ENCODE measurements at places on chromosomes 2 and 18.

DNA sequence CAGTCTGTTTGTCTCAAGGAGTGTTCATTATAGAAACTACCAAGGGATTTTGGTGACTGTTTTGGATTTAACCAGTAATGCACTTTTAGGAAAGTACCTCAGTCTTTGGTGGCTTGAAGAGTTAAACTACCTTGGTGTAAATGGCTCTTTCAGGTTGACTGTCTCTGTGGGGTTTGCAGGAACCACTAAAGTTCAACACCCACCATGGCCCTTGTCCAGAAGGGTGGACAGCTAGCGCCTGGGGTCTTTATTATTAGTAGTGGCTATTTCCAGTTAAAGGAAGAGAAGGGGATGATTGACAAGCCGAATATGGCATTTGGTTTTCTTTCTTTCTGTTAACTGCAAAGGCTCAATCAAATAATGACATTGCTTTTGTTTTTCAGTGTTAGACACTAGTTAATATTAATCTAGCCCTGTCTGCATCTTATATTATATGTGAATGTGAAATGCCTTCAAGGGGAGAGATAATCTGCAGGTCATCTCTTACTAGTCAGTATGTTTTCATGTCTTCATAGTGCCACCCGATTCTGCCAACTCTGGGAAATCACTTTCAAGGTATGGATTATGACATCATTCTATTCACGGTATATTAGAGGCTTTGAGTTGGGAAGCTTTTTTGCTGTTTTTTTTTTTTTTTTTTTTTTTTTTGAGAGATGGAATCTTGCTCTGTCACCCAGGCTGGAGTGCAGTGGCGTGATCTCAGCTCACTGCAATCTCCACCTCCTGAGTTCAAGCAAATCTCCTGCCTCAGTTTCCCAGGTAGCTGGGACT, 56.4 kb downstream of the MAP4K4 start:
- DNase-seq, result no peak

DNA sequence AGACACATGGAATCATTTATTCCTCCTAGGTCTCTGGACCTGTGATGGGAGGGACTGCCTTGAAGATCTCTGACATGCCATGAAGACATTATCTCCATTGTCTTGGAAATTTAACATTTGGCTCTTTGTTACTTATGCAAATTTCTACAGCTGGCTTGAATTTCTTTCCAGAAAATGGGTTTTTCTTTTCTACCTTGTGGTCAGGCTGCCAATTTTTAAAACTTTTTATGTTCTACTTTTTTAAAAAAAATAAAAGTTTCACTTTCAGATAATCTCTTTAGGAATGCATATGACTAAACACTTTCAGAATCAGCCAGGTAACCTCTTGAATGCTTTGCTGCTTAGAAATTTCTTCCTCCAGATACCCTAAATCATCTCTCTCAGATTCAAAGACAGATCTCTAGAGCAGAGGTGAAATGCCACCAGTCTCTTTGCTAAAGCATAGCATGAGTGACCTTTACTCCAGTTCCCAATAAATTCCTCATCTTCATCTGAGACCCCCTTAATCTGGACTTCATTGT, 209.6 kb downstream of the RPRM start:
- no peak for DNase-seq

DNA sequence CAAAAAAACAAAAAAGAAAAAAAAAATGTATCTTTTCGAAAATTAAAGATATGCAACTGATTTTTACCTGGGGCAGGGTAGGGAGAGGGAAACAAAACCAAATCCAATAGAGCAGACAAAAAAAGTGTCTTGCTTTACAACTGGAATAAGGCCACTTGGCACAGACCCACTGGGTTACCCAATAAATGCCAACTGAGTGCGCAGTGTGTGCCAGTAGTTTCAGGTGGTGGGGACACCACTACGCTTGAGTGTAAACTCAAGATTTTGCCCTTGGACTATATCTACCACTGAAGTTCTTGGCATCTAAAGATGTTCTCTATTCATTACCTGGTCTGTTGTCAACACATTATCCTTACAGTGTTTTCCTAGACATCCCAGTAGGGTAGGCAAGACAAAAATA, 16.3 kb downstream of the VPS4B start:
- DNase-seq, result no peak

GRCh38 chr2:72916743-72917137, 579 bp upstream of the EMX1 start:
- DNase-seq, result no peak

- no peak for DNase-seq
These were observed 24.3 kb upstream of the UGP2 start for GRCh38 chr2:63817382-63817781.

- DNase-seq, result peak; percentile 70
These were observed 491.0 kb downstream of the CDH2 start for GRCh38 chr18:27685807-27686412.

- peak; percentile 66 for DNase-seq
These were observed 35.8 kb downstream of the SKOR2 start for GRCh38 chr18:47215554-47216138.

DNA sequence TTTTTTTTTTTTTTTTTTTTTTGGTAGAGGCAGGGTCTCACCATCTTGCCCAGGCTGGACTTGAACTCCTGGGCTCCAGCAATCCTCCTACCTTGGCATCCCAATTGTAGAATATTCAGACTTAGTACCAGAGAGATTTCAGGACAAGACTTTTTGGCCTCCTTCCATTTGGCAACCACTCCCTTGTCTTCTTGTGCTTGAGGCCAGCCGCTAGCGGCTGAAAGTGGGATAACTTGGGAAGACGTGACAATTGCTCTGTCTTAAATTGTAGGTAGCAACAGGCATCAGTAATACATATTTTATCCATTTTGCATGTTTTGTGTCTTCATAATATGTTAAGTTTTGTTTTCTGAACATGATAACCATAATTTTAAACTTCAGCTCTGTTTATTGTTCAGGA, 53.3 kb upstream of the TTN start:
- DNase-seq, result no peak

- no peak for DNase-seq
These were observed 209.8 kb upstream of the SH3BP4 start for GRCh38 chr2:234741976-234742375.

DNA sequence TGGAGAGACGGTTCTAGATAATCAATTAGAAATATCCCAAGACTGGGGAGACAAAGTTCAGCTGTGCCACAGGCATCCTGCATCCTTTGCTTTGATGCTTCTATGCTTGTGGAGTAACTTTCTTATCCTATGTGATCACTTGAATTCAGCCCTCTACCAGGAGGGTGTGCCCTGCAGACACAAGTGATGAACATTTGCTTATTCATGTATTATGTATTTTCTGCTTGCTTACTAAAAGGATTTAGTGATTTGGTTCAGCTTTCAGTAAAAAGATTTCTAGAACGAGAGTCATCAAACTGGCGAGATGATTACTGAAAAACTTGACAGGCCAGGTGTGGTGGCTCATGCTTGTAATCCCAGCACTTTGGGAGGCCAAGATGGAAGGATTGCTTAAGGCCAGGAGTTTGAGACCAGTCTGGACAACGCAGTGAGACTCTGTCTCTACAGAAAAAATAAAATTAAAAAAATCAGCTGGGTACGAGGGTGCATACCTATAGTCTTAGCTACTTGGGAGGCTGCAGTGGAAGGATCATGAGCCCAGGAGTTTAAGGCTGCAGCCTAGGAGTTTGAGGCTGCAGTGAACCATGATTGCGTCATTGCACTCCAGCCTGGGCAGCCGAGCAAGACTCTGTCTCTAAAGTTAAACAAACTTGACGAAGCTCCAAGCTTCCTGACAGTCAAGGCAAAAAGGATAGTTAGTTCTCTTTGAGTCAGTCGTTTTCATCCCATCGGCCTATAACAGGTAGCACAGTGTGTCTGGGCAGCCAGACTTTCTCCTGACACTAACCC, 13.3 kb downstream of the HK2 start:
- no peak for DNase-seq

DNA sequence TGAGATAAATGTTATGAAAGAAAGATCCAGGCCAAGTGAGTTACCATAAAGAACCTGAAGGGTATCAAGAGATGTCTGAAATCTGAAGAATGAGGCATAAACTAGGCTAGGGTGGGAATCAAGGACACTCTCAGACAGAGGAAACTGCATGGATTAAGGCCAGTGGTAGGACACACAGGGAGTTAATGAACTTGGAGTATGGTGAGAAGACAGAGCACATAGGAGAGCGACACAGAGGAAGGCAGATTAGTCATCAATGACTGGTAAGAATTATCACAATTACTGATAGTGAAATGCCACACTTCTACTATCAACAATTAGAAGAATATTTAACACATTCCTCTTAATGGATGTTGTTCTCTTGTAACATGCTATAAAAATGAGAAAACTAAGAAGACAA, 76.9 kb downstream of the TTC21B start:
- DNase-seq, result peak; percentile 13

- DNase-seq, result no peak
These were observed 386.2 kb downstream of the SETBP1 start for GRCh38 chr18:45066886-45067285.

DNA sequence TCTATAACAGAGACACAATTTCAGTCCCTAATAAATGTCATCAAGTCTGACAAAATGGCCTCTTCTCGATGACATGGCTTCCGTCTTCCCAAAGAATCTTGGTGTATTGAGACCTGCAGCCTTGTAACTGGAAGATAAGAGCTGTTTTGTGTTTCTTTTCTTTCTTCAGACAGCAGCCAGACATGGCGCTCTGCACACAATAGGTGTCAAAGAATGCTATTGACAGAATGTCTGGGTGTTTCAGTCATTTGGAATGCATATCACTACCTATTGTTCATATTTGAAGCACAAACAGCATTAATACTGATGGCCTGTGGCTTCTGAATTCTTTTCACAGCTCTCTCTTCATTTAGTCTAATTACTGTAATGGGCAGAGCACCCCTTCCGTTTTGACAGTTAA, 344.8 kb downstream of the RPRM start:
- no peak for DNase-seq

GRCh38 chr18:3903337-3903736, 453.4 kb downstream of the TGIF1 start:
- DNase-seq, result peak; percentile 95

DNA sequence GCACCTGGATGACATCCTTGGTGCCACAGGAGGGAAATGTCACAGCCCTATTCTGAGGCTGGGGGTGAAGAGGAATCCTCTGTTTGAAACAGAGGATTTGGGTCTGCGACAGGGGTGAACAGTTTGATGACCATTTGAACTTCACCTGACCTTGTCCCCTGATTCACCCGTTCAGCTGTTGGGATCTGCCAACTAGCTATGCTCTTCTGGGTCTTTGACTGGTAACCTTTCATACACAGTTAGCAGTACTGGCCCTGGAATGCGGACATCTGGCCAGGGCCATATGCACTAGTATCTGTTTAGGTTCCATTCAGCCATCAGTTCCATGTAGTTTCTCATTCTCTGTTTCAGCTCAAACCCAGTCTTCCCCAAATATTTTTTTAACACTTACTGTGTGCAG, 72.6 kb upstream of the MCFD2 start:
- DNase-seq, result no peak

GRCh38 chr18:75262511-75262910, 51.9 kb downstream of the TSHZ1 start:
- no peak for DNase-seq

DNA sequence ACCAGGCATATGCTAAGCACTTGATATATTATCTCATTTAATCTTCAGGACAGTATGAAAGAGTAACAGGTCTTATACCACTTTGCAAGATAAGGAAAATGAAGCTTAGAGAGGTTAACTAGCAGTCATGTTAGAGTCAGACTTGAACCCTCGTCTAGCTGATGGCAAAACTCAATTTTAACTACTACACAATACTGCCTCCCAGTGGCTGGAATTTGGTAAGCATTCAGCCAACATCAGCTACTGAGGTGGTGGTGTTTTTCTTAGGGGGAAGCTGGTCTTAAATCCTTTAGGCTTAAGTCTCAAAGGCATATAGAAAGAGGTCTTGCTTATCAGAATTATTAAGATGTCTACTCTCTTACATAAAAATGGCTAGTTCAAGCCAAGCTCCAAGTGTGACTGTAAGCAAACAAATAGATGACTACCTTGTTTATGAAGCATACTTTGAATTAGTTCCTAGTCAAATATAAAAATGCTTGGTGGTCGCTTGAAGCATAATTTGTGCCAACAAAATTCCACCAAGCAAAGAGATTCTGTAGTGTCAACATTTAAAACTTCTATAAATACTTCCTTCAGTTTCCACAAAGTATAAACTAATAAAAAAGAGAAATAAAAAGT, 325.4 kb upstream of the FIGN start:
- DNase-seq, result peak; percentile 42

DNA sequence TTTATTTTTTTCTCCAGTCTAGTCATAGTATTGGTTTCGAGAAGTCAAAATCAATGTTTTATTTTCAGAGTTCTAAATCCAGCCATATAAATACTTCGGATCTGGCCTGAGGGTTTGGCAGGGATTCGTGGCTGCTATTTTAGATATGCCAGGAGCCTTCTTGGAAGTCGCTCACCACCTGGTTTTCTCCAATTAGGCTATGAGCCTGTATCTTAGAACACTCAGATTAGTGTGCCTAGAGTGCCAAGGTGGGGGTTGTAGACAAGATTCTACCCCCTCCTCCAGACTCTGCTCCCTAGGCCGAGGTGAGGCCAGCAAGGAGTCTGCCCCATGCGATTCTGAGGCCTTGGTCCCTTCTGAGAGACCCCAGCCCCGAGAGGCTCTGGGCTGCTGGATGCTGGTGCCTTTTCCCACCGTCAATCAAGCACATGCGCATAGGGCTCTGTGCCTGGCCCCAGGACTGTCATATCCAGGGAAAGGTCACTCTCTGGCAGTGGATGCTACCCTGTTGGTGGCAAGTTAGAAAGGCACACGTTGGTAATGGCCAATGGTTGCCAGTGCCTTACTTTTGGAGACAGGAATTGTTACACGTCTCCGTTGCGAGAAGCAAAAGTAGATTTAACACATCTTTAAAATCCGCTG, 197.1 kb downstream of the AGAP1 start:
- no peak for DNase-seq

GRCh38 chr2:145315053-145315452, 795.1 kb upstream of the ZEB2 start:
- no peak for DNase-seq

DNA sequence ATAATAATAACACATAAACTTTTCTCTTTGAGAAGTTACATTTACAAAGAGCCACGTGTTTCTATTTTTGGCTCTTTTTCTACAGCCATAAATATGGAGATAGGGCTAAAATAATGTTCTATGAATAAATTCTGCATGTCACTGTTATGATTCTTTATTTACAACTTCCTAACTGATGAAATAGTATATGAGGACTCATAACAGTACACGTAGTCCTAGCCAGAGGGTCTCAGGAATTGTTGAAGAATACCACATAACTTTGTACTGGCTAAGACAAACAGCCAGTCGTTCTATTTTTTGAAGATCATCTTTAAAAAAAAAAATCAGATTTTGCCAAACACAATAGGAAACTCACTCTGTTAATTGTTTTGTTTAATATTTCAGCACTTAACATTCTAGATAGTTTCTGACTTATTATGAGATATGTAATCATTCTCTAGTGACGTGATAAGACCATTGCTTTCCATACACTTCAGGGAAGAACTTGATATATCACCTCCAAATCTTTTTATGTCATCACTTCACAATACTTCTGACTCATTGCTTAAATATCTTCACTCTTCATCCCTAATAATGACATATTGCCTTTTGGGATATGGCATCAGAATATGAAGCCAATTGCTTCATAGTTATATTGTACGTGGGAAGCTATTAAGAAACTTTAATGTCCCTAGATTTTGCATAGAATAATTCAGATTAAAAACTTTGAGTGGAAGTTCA, 256.1 kb downstream of the XIRP2 start:
- DNase-seq, result peak; percentile 18

GRCh38 chr2:208820014-208820688, 413.6 kb downstream of the PTH2R start:
- DNase-seq, result no peak
